ENCODE measurements at places on chromosomes 12 and 14.

DNA sequence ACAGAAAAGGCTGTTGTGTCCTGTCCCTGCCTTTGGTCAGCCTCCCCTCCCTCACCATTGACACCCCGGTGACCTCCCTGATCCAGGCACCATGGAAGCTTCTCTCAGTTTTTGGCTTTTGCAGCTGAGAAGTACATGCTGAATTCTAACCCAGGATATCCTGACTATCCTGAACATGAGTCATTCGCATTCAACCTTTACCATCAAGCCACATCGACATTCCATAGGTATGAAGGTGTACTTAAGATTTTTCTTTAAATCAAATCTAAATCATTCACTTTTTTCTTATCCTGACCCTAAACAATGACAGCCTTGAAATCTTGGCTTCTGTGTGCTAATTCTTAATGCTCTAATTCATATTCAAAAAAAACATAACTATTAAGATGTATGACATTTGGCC lies 8.7 kb upstream of the KRT78 start:
- no peak for DNase-seq

GRCh38 chr12:105888696-105889095 lies 250.1 kb downstream of the NUAK1 start:
- no peak for DNase-seq

DNA sequence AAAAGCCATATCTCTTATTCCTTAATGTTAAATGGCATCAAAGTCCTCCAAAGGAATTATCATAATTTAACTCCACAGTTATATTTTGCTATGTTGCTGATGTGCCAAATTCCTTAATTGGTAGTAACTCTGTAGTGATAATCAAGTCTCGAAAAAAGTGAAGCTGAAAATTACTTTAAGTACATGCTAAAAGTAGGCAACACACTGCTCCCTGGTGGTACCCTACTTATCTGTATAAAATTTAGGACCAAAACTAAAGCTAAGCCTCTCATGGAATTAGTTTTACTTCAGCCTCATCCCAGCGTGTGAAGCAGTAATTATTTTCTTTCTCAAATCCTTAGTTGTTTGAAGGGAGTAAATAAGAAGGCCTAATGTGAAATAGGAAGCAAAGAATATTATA lies 132.8 kb downstream of the TTLL5 start:
- DNase-seq: no peak

- DNase-seq: no peak
These were observed 96.0 kb downstream of the TGFB3 start for GRCh38 chr14:75885829-75886228.

Measured in inflammatory macrophage treated with lipopolysaccharide for 1 hour (primary cell).